Activated naive CD4-positive, alpha-beta T cell (primary cell): ENCODE measurements at places on chromosomes 2 and 18.

DNA sequence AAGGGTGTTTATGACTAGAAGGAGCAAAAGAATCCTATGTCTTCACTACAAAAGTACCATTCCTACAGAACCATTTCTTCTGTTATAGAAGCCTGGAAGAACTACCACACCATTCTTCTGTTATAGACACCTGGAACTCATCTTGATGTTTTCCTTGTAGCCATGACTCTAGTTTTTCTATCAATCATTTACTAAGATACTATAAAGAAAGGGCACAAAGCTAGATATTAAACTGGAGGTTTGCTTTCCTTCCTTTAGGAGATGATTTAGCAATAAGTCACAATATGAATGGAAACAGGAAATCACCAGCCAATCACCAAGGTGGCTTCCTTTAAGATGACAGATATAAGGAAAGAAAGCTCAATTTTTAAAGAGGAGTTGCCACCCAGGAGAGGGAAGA lies 100.3 kb upstream of the NEUROD1 start:
- no peak for DNase-seq

GRCh38 chr18:48030616-48031480 lies 100.4 kb upstream of the SMAD2 start:
- no peak for DNase-seq

GRCh38 chr18:13452871-13453680 lies 234.5 kb downstream of the LDLRAD4 start:
- DNase-seq, result no peak

- DNase-seq, result no peak
Observed at GRCh38 chr2:121019071-121019470, 265.9 kb downstream of the TFCP2L1 start.

GRCh38 chr2:68487773-68488355 lies 20.5 kb downstream of the APLF start:
- no peak for DNase-seq

GRCh38 chr2:18788592-18788991 lies 199.2 kb upstream of the NT5C1B start:
- DNase-seq, result no peak

GRCh38 chr2:237892478-237892877 lies 33.1 kb downstream of the RAMP1 start:
- no peak for DNase-seq

DNA sequence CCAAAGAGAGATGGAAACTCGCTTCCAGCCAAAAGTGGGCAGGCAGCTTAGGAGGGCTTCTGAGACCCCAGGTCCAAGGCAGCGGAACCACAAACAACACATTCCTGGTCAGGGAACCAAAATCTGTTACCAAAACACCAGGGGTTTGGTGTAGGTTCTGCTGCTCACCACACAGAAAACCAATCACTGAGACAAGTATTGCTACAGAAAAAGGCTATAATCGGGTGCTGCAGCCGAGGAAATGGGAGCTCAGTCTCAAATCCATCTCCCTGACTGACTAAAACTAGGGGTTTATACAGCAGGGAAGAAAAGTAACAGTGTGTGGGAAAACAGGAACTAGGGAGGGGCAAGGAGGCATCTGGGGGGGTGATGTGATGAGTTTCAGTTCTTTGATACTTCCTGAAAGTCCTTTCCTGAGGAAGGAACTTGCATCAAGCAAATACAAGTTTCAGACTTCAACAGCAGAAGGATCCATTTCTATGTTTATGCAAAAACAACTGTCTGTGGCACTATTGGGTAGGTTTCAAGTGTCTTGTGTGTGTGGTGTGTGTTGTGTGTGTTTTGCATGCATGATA lies 108.0 kb downstream of the FAM168B start:
- DNase-seq, result no peak

- DNase-seq, result no peak
Observed at GRCh38 chr18:77115192-77115953, 17.2 kb downstream of the MBP start.

DNA sequence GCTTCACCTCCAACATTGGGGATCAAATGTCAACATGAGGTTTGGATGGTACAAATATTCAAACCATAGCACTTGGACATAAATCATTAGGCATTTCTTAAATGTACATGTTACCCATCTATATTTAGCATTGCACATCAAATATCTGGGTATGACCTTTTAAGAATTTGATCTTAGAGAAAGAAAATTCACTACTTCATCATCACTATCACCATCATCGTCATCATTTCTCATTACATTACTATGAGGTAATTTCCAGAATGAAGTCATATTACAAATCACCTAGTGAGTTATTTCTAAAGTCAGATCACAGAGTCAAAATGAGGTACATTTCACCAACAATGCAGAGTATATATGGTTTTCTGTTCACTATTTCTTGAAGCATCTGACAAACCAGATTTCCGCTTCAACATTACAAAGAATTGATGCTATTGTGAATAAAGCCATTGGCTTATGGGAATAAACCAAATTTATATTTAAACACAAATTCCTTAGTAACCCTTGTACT lies 356.4 kb upstream of the GYPC start:
- no peak for DNase-seq

DNA sequence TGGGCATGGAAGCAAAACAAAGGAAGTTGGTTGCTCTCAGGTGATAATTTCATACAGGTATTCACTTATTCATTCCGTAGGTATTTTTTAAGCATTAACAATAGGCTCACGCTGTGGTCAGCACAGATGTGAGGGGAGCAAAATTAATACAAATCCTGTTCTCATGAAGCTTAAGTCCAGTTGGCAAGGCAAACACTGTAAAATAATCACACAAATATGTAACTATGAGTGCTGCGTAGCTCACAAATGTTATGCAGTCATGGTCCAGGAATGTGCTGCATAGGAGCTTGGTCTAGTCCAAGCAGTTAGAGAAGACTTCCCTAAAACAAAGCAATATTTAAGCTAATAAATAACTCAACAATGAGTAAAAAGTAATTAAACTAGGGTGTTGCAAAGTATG lies 23.9 kb downstream of the SP5 start:
- DNase-seq, result no peak

- no peak for DNase-seq
Observed at GRCh38 chr2:111054791-111055691, 65.7 kb upstream of the BCL2L11 start.

DNA sequence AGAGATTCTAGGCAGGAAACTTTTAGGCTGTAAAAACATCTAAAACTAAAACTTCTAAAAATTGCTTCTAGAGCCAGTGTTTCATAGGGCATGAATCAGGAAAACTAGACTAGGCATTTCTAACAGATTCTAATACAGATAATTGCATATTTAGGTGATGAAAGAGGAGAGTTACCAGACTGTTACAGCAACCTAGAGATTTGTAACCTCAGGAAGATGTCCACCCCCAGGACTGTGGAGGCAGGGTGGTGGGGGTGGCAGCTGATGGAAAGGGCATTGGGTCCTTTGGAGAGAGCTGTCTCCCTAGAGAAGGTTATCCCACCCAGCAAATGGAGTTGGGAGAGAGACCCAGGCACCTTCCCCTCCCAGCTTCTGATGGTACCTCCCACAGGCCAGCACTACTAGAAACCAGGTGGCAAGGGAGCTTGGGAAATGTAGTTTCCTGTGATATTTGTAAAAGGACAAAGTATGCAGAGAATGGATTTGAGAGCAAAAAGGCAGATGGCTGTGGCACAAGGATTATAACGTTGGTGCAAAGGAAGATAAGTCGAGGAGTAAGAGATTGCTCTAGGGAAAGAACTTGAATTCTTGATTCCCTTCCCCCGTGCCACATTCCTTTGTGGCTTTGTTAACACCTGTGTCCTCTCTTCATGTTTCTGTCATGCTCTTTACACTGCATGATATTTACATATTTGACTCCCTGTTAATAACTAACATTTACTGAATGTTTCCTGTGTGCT lies 75.6 kb upstream of the MGAT5 start:
- DNase-seq, result no peak

GRCh38 chr2:41877114-41877678 lies 170.6 kb upstream of the PKDCC start:
- DNase-seq, result no peak

- no peak for DNase-seq
Observed at GRCh38 chr2:67083951-67084350, 313.2 kb upstream of the ETAA1 start.

- DNase-seq, result no peak
Observed at GRCh38 chr2:191411472-191411871, 166.3 kb downstream of the MYO1B start.
